T-helper 1 cell (primary cell): ENCODE measurements at places on chromosomes 6 and 20.

- DNase-seq = no peak
Measured at GRCh38 chr6:1315560-1316386, 3.9 kb downstream of the FOXQ1 start.

- DNase-seq = no peak
Measured at GRCh38 chr20:2801286-2801728, 880 bp upstream of the CPXM1 start.

- no peak for DNase-seq
Measured at GRCh38 chr6:110587328-110587727, 110.9 kb upstream of the SLC22A16 start.

DNA sequence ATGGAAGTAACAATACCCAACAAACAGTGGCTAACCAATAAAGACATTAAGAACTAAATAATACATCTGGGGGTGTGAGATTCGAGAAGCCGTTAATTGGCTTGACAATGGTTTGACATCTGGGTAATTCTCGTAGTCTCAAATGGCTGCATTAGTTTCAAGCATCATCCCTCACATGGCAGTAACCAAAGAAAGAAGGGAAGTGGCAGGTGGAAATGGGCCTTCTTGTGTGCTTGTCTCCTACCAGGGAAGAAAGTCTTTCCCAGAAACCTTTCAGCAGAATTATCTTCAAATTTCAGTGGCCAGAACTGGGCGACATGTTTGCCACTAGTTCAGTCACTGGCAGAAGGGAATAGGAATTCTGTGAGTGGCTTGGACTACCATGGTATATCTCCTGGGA, 10.4 kb downstream of the STK4 start:
- no peak for DNase-seq

DNA sequence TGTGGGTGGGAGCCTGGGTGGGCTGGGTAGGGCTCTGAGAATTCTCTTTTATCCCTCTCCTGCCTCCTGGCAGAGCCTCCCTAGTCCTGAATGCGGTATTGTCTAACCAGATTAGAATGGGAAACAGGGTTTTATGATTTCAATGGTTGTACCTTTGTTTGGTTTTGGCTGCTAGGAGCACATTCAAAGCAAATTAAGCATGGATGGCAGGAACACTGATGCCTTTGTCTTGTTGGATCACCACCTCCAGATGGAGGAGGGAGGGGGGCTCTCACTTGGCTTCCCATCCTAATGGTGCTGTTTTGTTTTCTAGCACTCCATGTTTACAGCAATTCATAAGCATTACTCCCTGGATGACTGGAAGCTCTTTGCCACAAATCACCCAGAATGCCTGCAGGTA, 11.6 kb downstream of the GMPR start:
- no peak for DNase-seq

DNA sequence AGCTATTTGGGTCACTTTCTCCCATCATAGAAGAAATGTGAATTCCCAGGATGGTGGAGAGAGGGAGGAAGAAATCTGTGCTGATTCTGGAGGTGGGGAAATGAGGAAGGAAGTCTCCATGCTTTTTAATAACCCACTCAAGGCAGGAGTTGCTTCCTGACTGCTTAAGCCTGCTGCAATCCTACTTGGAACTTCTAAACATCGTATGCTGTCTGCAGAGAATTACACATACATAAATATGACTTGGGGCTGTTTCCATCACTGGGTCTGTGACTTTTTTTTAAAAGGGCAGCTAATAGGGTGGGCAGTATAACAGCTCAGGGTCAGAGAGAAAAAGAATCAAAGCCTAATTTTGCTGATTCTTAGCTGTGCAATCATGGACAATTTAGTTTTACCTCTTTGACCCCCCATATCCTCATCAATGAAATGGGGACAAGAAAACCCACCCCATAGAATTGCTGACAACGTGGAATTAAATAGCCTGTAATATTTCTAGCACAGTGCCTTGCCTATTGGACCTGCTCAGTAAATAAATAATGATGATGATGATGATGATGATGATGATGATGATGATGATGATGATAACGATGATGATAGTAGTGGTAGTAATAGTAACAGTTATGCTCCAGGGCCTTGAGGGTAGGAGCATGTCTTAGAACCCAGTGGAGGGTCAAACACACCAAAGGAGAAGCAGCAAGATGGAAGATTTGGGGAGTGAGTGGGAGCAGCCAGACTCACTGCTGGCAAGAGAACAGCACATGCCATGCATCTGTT, 166.7 kb upstream of the LRFN2 start:
- no peak for DNase-seq

DNA sequence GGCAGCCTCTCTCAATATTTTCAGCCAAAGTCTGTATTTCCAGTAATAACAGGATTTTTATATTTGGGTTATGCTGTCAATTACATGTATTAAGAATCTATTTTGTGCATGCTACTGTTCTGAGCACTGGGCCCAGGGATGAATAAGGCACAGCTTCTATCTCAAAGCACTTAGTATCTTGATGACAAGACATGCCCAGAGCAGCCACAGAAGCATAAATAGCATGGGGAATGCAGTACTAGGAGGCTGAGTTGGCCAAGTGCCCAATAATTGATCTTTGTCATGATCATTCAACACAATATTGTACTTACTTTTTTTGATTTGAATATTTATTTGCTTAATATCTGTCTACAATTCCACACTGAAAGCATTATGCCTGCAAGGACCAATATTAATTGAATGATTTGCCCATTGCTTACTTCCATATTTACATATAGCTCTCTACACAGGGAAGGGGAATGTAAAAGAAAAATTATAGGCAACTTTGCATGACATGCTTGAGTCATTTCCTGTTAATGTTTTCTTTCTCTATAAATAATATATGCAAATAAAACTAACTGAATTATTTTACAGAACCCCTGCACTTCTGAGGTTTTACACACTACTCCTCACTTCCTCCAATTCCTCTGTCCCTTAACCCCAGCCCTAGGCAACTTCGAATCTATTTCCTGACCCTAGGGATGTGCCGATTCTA, 298.9 kb upstream of the BMP2 start:
- no peak for DNase-seq

DNA sequence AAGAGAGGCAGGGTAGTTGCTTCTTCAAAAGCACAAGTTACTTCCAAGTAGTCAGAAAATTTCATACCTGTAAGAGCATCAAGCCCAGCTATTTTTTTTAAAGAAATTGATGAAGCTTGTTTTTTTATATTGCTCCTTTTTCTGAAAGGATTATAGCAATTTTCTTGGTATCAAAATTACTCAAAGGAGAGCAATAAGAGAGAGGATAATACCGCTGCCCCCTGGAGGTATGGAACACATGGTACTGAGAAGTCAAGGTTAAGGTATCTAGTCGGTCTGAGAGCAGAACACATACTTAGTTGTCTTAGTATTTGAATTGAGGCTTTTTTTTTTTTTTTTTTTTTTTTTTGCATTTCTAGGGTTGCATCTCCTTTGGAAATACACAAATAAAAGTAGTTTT, 59.4 kb downstream of the ADGRF5 start:
- DNase-seq = no peak

DNA sequence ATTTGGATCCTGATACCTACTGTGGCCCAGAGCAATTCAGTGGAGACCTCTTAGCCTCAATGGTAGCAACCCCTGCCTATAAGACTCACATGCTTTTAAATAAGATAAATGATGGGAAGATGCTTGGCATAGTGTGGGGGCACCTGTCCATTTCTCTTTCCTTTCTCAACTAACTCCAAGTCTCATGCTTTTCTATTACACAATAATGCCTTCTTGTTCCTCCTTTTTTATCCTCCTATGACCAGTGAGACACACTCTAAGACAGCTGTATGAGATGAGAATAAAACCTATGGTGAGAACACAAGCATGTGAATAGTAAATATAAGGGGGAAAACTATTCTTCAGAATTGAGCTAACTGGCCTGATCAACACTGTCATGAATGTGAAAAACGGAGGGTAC, 147.0 kb upstream of the STXBP5 start:
- DNase-seq = no peak

GRCh38 chr20:52688345-52688744, 283.8 kb upstream of the TSHZ2 start:
- no peak for DNase-seq

- DNase-seq = no peak
Measured at GRCh38 chr20:64159711-64160110, 4.5 kb upstream of the MYT1 start.

GRCh38 chr20:46438156-46438750, 31.8 kb upstream of the ELMO2 start:
- DNase-seq = no peak

DNA sequence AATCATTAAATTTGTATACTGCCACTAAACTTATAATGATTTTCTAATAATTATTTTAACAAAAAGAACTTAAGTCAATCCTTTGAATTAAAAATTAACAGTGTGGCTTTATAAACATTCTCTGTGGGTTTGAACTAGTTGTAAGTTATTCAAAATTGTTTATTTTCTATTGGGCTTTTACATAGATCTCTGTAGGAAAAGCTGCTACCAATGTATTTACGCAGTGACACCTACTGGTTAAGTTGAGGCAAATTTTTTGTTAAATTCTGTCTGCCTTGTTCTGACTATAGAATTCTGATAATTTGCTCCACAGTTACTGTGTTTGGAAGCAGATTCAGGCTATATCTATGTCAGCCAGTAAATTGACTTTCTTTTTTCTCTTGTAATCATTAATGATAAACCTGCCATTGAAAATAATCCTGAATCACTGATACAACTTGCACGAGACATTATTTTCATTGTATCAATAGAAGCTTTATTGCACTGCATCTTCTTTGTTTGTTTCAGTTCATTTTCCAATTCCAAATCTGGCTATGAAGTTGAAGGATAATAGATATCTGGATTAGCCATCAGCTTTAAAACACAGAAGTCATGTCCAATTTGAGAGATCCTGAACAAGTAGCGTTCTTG, 66.0 kb upstream of the UTRN start:
- no peak for DNase-seq

- no peak for DNase-seq
Measured at GRCh38 chr6:19477563-19477962, 359.6 kb upstream of the ID4 start.

DNA sequence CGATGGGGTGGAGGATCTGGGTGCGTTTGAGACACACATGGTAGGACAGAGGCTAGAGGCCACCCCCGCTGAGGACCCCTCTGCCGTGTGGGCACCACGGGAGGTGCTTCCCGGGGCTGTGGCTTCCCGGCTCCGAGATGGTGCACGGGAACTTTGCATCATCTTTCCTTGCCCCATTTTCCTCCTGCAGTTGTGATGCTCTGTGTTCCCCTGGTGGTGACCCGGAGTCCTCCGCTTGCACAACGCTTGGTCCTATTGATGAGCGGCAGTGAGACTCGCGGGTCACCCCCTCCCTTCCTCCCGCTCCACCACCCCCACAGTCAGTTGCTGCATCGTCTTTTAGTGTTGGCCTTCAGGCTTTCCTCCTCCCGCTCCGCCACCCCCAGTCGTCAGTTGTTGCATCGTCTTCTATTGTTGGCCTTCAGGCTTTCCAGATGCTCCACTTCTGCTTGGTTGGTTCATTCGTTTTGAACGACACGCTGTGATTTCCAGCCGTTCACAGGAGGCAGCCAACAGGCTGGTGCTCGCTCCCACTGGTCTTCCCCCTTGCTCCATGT, 37.3 kb downstream of the PYGB start:
- no peak for DNase-seq

DNA sequence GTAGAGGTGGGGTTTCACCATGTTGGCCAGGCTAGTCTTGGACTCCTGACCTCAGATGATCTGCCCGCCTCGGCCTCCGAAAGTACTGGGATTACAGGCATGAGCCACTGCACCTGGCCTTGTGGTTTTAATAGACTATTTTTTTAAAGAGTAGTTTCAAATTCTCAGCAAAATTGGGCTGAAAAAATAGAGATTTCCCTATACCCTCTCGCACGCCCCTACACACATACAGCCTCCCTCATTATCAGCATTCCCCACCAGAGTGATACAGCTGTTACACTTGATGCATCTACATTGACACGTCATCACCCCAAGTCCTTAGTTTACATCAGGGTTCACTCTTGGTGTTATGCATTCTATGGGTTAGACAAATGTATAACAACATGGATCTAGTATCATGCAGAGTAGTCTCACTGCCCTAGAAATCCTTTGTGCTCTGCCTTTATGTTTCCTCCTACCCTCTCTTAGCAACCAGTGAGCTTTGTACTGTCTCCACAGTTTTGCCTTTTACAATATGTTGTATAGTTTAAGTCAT, 103.6 kb downstream of the CDYL start:
- no peak for DNase-seq
